ENCODE measurements at places on chromosomes 1 and 21. TPM values are rescaled to one million over a fixed set of nuclear protein-coding genes. Genes with fewer than 3 reads are reported as not detected.

The SAMSN1 gene
- not detected for total RNA-seq

- ATAC-seq = peak; percentile 21
Measured at GRCh38 chr1:79497193-79497773, 490.8 kb upstream of the ADGRL4 start.

DNA sequence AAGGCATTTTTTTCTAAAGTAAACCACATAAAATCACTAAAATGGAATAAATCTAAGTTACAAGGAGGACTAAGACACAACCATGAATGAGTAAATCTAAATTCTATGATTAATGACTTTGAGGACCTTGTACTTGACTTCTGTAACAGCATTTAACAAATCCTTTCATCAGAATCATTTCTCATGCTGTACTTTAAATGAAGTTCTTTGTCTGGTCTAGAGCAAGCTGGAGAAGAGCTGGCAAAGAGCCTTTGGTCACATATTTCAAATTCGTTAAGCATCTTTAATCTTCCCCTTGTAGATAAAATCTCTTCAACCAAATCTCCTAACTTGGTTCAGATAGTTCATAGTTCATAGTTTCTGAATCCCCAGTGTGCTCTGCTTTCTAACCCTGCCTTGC is 405.4 kb downstream of the PTPRC start:
- no peak for ATAC-seq

The SELL gene
- not detected for total RNA-seq

DNA sequence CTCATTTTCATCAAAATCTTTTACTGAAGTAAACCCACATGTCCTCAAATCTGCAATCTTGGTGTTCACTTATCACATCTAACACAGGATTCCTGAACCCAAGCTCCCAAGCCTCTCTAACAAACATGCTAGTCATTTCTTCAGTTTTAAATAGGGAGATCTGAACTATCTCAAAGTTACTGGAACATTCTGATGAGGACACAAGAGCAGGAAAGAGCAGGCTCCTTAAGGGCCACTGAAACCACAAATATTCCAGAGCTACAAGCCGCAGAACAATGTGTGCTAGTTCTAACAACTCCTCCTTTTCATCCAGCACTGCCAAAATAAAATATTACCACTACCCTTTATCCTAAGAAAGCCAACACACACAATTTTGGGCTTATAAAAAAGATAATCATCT is 38.9 kb downstream of the WARS2 start:
- peak; percentile 48 for ATAC-seq
